ENCODE measurements at places on chromosomes 13 and 19.
A peak's percentile ranks its signal among the peaks of the same experiment; 100 is the strongest.

- DNase-seq, result no peak
These were observed 26.8 kb upstream of the STARD13 start for GRCh38 chr13:33312150-33312860.

- peak; percentile 75 for DNase-seq
These were observed at the start of gene HSH2D for GRCh38 chr19:16143399-16144215. TSS of gene HSH2D (plus strand) at chr19:16143685. CDS start at chr19:16148751, 5,066 bp downstream.

GRCh38 chr19:4715529-4716221, 8.0 kb downstream of the DPP9 start:
- DNase-seq, result no peak

DNA sequence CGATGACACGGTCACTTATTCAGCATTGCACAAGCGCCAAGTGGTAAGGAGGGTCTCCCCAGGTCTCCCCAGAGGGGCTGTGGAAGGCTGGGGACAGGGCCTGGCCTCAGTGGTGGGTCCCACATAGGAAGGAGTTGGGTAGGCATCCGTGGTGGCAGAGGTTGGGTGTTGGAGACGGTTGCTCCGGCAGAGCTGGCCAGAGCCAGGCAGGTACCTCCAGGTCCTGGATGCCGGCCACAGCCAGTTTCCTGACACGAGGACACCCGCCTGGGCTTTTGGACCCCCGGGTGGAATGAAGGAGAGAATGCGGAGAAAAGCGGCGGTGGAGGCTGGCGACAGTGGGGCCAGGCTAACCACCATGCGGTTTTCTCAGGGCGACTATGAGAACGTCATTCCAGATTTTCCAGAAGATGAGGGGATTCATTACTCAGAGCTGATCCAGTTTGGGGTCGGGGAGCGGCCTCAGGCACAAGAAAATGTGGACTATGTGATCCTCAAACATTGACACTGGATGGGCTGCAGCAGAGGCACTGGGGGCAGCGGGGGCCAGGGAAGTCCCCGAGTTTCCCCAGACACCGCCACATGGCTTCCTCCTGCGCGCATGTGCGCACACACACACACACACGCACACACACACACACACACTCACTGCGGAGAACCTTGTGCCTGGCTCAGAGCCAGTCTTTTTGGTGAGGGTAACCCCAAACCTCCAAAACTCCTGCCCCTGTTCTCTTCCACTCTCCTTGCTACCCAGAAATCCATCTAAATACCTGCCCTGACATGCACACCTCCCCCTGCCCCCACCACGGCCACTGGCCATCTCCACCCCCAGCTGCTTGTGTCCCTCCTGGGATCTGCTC, 1.3 kb upstream of the FFAR1 start:
- DNase-seq, result peak; percentile 65

DNA sequence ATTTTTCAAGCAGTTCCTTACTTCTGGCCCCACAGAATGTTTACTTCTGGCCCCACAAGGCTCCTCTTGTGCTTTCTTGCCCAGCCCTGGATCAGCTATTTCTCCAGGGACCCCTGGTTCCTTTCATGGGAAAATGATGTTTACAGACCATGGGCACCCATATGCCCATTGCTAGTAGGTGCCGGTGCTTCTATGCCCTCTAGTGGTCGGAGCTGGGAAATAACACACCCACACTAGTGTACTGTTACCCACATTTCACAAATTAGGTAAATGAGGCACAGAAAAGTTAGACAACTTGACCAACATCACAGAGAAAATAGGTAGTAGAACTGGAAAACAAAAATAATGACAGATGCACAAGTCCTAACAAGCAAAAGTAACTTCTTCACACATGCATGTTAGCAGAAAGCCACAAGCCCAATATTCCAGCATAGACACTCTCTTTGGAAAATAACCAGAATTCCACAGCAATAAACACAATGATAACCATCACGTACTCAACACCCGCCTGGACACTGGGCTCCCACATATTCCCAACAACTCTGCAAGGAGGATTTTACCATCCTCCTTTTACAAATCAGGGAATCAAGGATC, 1.3 kb upstream of the CEACAM6 start:
- peak; percentile 48 for DNase-seq

Data from activated effector memory CD4-positive, alpha-beta T cell treated with Interleukin-2 at 50 U/mL for 16 hours (primary cell).